Tibial nerve (tissue), 4 donors: ENCODE measurements at places on chromosomes 16 and 17. TPM values are rescaled to one million over a fixed set of nuclear protein-coding genes. Genes with fewer than 3 reads are reported as not detected.

- no peak for DNase-seq
Measured at GRCh38 chr16:4987580-4988374, 29.6 kb downstream of the SEC14L5 start.

DNA sequence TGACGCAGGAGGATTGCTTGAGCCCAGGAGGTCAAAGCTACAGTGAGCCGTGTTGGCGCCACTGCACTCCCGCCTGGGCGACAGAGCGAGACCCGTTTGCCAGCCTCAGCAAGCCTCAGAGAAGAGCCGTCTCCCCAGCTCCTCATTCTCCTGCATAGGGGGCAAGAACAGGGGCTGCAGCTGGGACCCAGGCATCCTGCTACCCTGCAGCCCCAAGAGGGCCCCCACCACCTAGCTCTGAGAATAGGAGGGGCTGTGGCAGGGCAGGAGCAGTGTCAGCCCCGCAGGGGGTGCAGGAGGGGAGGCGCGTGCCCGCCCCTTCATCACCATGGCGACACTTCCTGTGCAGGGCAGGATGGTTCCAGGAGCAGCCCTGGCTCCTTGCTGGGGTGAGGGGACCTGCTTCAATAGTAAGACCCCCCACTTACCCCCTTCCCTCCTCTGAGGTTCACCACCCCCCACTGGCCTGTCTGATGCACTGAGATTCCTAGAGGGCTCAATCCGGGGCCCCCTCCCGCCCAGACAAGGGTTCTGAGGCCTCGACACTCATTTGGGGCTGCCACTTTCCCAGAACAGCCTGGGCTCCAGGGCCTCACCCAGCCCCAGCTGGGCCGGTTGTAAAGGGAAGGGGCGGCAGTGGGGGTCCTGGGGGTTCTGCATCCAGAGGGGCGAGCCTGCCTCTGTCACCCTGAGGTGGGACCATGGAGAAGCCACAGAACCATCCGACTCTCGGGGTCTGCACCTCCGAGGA, 20.2 kb downstream of the VASN start:
- DNase-seq = no peak

- no peak for DNase-seq
Measured at GRCh38 chr17:27523712-27524111, 67.5 kb downstream of the KSR1 start.

- DNase-seq = no peak
Measured at GRCh38 chr17:27968206-27968732, 74.2 kb upstream of the NLK start.

DNA sequence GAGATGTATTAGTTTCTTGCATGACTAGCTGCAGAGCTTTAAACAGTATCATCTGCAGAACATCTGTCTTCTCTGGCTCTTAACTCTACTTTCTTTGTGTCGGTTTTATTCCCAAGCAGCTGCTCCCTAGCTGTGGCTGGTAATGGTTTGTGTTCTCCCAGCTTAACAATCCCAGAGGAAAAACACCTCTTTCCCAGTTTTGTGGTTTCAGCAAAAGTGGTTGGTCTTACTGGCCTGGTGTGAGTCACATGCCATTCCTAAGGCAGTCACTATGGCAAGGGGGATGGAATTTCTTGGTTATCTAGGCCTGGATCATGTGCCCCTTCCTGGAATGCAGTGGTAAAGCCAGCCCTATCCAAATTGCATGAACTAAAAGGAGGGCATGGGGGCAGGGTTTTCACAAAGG, 27.5 kb downstream of the OMG start:
- no peak for DNase-seq

- DNase-seq = no peak
Measured at GRCh38 chr16:54808890-54809289, 121.8 kb upstream of the IRX5 start.

DNA sequence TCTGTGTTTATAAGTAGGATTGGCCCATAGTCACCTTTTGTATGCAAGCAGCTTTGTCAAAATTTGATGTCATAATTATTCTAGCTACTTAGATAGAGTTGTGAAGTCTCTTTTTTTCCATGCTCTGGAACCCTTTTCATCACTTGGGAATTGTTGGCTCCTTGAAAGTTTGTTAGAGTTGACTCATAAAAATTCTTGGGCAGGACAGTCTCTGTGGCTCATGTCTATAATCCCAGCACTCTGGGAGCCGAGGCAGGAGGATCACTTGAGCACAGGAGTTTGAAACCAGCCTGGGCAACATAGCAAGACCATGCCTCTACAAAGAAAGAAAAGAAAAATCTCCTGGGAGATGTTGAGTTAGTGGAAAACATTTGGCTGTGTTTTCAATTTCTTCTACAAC, 45.7 kb upstream of the MRC2 start:
- no peak for DNase-seq

GRCh38 chr16:75764154-75764768, 38.0 kb upstream of the CPHXL start:
- no peak for DNase-seq

Gene GLIS2
- total RNA-seq = 9.0 TPM

Gene KRT17
- not detected for total RNA-seq

Gene TNFAIP1
- 36.0 TPM for total RNA-seq
